ENCODE measurements at places on chromosomes 12 and 14. TPM values are rescaled to one million over a fixed set of nuclear protein-coding genes. Genes with fewer than 3 reads are reported as not detected.

STAC3 gene
- not detected for total RNA-seq

DNA sequence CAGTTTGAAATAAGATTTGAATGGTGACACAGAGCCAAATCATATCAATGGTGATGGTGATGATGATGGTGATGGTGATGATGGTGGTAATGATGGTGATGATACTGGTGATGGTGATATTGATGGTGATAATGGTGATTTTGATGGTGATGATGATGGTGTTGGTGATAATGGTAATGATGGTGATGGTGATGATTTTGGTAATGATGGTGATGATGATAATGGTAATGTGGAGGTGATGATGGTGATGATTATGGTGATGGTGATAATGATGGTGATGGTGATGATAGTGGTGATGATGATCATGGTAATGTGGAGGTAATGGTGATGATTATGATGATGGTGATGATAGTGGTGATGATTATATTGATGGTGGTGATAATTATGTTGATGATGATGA is 311.9 kb upstream of the SFSWAP start:
- DNase-seq, result no peak

SMCO2 gene
- total RNA-seq, result not detected

DNA sequence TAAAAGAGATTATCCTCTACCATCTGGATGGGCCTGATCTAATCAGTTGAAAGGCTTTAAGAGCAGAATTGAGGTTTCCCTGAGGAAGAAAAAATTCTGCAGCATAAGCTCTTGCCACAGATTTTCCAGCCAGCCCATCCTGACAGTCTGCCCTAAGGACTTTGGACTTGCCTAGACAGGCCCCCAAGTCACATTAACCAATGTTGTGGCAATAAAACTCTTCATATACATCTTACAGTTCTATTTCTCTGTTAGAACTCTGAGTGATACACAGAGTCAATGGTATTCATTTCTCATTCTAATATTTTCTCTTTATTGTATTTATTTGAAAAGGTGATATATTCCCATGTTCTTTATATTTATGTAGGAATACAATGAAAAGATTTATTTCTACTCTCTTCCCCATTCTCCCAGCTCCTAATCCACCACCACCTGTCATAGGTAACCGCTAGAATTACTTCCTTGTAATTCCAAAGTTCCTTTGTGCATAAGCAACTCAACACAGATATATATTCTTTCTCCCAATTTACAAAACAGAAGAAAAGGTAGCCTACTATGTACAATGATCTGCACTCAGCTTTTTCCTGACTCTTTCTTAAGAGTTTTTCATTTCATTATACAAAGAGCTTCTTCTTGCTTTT is 182.1 kb downstream of the CAPZA3 start:
- no peak for DNase-seq

RTN1 gene
- total RNA-seq, result not detected

DNA sequence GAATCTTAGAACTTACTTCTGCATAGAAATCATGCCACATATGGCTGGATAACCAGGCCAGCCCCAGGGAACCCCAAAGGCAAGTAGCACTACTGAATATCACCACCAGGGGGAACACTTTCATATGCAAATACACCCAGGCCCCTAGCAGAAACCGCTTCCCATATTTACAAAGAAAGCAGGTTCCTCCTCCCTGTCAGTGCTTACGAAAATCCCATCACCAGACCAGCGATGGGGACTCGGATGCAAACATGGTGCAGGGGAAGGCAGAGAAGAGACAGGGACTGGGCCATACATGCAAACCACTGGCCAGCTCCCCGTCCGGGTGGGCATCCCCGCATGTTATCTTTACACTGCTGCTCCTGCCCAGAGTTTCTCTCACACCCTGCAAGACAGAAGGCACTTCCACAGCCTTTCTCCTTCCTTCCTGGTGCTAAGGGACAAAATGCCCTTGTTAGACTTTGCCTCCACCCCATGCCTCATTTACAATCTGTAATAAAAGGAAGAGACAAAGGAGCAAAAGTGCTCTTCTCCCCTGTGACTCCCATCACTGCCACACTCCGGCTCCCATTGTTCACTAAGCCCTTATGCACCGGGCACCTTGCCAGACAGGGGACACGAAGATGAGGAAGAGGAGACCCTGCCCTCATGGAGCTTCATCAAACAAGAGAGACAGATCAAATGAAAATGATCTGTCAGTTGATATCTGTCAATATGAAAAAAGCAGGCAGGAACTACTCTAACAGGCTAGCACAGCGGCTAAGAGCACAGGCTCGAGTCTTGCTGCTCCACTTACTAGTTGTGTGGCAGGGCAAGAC is 62.3 kb downstream of the PTPN21 start:
- DNase-seq, result peak; percentile 52

GRCh38 chr12:84508851-84509260 is 403.7 kb downstream of the SLC6A15 start:
- DNase-seq, result no peak

DNA sequence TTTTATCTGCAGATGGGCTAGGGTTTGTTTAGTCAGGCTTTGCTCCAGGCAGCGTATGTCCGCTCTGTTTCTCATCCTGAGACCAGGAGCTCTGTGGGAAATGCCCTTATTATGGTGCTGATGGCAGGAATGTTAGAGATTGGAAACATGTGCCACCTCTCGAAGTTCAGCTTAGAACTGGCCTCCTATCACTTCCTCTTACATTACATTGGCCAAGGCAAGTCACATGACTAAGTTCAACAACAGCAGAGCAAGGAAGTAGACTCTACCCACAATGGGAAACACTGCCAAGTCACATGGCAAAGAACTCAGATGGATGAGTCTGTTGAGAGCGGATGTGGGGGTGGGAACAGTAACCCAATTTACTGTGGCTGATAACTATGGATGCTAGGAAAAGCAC is 161.9 kb upstream of the WSCD2 start:
- peak; percentile 14 for DNase-seq

RFX4 gene
- total RNA-seq, result not detected

DNA sequence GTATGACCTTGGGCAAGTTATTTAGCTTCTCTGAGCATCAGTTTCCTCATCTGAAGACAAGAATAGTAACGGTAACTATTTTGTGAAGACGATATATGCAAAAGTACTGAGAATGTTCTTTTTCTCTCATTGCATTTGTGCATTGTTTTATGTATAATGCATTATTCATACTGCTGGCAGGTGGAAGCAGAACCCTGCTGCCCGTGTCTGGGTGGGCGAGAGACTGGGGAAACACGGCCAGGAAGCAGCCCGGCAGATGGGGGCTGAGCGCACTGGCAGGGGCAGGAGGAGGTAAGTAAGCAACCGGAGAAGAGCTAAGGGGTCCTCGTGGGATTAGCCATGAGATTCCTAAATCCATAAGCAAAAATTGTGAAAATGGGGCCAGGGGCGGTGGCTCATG is 115.8 kb upstream of the MED13L start:
- DNase-seq, result no peak

DNA sequence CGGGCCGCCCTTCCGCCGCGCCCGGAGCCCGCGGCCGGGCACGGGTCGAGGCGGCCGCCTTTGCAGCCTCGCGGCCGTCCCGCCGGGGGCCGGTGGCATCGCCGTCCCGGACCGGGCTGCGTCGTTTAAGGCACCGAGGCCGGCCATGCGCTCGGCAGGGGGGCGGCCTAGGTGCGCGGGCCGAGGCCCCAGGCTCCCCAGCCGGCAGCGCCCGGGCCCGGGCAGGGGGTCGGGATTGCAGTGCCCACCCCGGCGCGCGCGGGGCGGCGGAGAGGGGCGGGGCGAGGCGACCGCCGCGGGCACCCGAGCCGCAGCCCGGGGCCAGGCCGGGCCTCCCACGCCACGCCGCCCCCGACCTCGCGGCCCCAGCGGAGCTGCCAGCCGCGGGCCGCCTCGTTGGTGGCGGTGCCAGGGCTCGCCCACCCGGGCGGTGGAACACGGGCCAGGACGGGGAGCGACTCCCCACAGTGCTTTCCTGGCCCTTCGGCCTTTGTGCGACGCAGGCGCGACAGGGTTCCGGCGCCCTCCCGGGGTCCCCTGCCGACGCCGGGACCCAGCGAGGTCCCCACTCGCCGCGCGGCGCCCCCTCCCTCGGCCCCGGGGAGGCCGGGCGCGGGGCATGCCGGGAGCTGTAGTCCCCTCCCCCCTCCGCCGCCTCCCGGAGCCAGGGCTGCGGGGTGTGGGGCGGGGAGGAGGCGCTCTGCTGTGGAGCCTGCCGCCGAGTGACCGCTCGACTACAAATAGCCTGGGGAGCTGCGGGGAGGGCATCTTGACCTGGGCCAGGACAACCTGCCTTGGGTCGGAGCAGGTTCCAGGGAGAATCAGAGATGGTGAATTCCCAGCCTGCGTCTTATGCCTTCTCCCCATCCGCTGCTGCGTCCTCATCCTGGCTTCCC is 769 bp downstream of the FKBP4 start:
- DNase-seq, result peak; percentile 60

DNA sequence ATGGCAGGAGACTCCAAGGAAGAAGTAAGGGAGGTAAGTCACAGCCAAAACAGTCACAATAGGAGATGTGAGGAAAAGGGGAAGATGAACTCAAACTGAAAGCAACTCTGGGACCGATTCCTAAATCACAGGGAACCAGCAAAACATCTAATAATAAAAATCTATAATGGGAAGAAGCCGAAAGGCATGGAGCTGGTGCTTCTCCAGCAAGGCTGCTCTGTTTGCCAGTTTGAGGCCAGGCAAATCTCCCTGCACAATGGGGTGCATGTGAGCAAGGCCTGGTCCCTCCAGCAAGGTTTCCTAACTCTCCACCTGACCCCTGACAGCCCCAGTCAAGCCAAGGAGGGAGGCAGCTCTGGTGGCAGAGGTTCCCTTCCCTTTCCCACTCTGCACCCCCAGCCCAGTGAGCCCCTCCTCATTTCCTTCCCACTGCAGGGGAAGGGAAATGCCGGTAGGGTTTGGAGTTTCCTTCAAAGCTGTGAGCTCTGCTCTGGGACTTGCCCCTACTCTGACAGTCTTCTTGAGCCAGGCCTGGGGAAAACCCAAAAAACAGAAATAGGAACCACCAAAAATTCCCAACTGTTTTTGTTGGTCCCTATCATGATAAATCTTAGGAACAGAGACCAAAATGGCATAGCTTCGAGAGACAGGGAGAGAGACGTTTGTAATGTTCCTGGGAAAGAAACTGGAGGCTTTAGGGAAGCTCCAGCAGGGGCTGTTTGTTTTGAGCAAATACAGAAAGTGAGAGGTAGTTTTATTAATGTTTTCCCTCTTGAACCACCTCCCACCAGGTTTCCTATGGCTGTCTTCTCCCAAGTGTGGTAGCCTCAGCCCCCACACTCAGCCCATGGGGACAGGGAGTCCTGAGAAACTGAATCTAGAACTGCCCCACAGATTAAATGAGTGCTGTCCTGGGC is 34.6 kb downstream of the FMNL3 start:
- no peak for DNase-seq

DNA sequence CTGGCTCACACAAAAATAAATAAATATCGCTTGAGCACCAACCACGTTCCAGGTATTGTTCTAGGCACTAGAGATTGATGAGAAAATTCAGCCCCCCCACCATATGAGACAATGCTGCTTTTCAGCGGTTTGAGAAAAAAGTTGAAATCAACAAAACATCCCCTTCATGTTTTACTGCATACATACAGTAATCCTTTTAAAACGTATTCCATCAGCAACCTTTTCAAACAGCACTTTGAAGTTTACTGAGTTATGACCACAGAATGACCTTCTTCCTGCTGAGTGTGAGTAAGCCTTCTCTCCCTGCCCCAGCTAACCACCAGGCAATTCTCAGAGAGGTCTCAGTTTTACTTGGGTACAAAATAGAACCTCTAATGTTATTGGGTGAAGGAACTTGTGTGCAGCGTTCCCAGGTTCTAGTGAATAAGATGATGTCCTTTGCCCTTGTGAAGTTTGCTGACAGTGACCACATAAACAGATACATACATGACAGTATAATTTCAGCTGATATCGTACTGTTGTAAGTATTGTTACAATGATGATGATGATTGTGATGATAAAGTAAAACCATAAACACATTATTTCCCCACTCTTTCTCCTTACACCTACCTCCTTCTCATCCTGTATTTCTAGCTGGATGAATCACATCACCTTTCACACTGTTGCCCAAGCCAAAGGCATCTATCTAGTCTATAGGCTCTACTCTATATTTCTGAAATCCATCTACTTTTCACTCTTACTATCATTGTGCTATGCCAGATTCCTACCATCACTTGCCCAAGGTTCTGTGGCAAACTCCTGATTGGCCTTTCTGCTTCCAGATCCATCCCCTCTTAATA is 124.4 kb upstream of the KRR1 start:
- peak; percentile 96 for DNase-seq
